ENCODE measurements at places on chromosomes 6 and 20.

GRCh38 chr20:56195946-56196345, 52.6 kb upstream of the MC3R start:
- no peaks in the 10 kb centered on the region for H3K27me3 ChIP-seq
- H3K27ac ChIP-seq: no peak overlapping the region
- no peaks in the 10 kb centered on the region for H3K4me1 ChIP-seq
- H3K36me3 ChIP-seq: no peaks in the 10 kb centered on the region
- no peak overlapping the region for H3K4me3 ChIP-seq

DNA sequence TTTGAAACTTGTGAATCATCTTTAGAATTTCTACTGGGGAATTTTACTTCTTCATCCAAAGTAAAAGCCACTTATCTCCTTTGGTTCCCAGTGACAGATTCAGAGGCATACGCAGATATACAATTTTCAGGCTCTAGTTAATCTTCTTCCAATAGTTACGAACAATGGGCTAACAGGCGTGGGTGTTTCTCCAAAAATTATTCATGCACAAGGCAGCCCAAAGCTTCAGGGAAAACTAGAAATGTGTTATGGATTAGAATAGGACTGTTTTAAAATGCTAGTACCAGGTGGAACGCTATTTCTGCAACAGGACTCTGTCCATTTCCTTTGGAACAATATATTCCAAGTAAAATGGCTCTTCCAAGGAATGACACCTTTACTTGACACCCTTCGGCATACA, 102.2 kb downstream of the ZNF217 start:
- H3K36me3 ChIP-seq: no peaks in the 10 kb centered on the region
- no peak overlapping the region for H3K4me3 ChIP-seq
- no peak overlapping the region for H3K27ac ChIP-seq
- H3K4me1 ChIP-seq: no peaks in the 10 kb centered on the region
- H3K27me3 ChIP-seq: no peaks in the 10 kb centered on the region
- no peak for DNase-seq

DNA sequence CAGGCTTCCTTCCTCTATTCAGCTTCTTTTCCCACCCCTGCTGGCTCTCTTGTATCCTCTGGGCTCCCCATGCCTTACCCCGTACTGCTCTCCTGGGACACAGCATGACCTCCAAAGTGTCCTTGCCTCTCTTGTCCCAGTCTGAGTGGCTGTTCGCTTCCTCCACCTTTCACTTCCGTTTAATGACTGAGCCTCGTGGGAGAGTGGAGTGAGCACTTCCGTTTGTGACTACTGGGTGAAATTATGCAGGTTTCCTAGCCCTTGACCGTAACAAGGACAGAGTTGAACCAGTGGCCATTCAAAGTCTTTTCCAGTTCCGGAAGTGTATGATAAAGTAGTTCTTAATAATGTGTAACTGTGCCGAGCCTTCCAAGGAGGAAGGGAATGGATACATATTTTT, 109.2 kb downstream of the ARID1B start:
- H3K4me1 ChIP-seq: peaks cover 41% of the 10 kb centered on the region
- H3K27ac ChIP-seq: peak overlapping the region; percentile 46
- no peak for DNase-seq
- no peaks in the 10 kb centered on the region for H3K36me3 ChIP-seq
- no peak overlapping the region for H3K4me3 ChIP-seq
- H3K27me3 ChIP-seq: no peaks in the 10 kb centered on the region

DNA sequence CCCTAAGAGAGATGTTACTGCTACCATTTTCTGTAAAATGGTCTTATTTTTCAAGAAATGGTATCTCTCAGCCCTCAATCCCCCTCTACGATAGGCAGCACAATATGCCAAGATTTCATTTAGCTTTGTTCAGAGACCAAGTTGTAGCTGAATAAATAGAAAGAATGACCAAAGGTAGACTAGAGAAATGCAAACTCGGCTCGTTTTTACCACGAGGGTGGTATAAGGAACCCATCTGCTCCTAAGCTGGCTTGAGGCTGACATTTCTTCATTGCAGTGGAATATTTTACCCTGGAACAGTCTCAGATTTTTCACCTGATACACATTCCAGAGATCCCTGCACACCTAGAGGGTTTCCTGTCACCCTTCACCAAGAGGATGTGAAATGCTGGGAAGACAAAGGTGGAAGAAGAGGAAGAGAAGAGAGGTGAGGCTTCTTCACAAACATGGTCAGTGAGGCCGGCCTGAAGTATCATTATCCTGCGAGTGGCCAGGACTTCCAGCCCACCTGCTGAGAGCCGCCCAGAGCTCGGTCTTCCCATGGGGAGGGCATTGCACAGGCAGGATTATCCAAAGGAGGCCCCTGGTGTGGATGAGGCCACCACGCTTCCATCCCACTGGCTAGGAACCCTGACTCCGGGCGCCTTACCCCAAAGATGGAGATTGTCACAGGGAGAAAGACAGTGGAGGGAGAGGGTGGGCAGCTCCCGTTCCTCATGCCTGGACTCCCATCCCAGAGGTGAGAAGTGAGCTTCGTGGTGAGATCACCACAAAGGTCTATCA, 57.1 kb upstream of the AFDN start:
- H3K27ac ChIP-seq: no peak overlapping the region
- peaks cover 43% of the 10 kb centered on the region for H3K27me3 ChIP-seq
- no peak overlapping the region for H3K4me3 ChIP-seq
- DNase-seq: peak; percentile 77
- H3K36me3 ChIP-seq: no peaks in the 10 kb centered on the region

- no peaks in the 10 kb centered on the region for H3K27me3 ChIP-seq
- H3K36me3 ChIP-seq: no peaks in the 10 kb centered on the region
- no peaks in the 10 kb centered on the region for H3K4me1 ChIP-seq
- no peak for DNase-seq
These were observed 164.5 kb downstream of the MOXD1 start for GRCh38 chr6:132236744-132237143.
